Kidney epithelial cell (primary cell): ENCODE measurements at places on chromosomes 13 and 19. TPM values are rescaled to one million over a fixed set of nuclear protein-coding genes. Genes with fewer than 3 reads are reported as not detected.

The EDNRB gene
- total RNA-seq = 0.21 and 0.75 TPM in 2 replicates

The RNF6 gene
- 35.7 and 39.8 TPM in 2 replicates for total RNA-seq

DNA sequence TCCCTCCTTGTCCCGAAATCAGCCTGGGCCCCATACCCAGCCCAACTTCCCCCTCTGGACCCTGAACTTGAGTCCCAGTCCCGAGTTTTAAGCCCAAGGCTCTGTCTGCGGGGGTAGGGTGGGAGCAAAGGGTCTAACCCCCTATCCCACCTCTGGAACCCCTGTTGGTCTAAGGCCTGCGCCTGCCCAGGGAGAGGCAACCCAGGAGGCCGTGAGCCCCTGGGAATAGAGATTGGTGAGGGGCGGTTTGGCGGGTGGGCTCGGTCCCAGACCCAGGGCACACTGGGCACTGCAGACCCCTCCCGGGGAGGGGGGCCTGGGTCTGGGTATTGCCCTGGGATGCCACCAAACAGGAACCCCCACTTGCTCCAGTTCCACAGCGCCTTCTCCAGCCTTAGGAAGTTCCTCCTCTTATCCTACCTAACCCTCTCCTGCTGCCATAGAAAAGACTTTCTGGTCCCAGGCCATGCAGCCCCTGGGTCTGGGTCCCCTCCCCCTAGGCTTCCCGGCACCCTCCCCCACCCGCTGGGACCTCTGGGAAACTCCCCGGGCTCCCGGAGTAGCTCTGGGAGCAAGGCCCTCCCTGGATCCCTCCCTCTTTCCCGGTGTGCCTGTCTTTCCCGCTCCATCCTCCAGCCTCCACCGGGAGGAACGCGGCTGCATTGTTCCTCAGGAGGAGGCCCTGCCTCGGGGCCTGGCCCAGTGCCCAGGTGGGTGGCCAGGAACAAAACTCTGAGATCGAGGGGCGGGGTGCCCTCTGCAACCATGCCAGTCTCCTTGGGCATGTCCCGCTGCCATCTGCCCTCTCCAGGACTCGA, 33.6 kb upstream of the NANOS3 start:
- DNase-seq = no peak

GRCh38 chr19:16661480-16662034, 618 bp downstream of the TMEM38A start:
- DNase-seq = no peak
